ENCODE measurements at places on chromosomes 1 and 21.

- no peak for DNase-seq
Measured at GRCh38 chr1:36864182-36864822, 170.0 kb downstream of the GRIK3 start.

GRCh38 chr1:43284546-43285110 lies 753 bp downstream of the C1orf210 start:
- no peak for DNase-seq

DNA sequence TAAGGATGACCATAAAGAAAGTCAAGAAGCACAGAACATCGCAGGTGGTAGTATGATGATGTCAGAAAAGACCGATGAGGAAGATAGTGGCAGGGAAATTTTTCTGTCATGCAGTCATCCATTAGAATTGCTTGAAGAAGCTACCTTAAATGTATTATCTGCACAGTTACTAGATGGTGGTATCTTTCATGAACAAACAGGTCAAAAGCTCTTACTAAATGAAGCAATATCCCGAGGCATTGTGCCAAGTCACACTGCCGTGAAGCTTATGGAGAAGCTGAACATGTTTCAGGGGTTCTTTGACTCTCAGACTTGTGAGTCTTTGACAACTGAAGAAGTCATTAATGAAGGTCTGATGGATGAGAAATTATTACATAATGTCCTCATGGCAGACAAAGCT lies 128.8 kb downstream of the MACF1 start:
- DNase-seq, result no peak

- no peak for DNase-seq
Measured at GRCh38 chr1:100387657-100388350, 35.5 kb downstream of the CDC14A start.

GRCh38 chr1:25771221-25772114 lies 28.5 kb upstream of the SELENON start:
- no peak for DNase-seq

DNA sequence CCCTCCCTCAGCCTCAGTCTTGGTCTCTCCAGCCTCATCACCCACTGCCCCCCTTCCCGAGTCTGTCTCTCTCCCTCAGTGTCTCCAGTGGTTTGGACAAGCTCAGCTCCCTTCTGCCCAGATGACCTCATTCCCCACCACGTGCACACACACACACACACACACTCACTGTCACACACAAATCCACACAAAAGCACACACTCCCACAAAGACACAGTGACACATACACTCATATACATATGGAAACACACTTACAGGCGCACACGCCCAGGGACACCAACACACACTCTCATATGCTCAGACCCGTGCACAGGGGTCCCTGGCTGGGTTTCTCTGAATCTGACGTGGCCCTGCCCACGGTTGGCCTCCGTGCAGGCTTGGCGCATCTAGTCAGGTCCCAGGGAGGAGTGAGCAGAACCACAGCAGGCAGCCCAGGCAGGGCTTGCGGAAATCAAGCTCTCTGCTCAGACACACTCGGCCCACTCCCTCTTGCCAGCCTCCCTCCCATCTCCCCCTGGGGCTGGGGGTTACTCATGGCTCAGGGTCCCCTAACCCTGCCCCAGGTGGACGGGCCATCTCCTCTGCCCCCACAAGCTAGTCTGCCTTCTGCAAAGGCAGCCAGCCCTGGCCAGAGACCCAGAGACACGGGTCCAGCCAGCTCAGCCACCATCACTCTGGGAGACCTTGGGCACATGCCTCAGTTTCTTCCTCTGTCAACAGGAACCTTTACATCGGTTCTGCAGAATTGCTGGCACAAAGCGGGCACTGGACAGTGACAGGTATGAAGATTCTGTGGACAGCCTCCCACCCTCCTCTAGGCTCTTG lies 38.5 kb upstream of the FAM131C start:
- no peak for DNase-seq

DNA sequence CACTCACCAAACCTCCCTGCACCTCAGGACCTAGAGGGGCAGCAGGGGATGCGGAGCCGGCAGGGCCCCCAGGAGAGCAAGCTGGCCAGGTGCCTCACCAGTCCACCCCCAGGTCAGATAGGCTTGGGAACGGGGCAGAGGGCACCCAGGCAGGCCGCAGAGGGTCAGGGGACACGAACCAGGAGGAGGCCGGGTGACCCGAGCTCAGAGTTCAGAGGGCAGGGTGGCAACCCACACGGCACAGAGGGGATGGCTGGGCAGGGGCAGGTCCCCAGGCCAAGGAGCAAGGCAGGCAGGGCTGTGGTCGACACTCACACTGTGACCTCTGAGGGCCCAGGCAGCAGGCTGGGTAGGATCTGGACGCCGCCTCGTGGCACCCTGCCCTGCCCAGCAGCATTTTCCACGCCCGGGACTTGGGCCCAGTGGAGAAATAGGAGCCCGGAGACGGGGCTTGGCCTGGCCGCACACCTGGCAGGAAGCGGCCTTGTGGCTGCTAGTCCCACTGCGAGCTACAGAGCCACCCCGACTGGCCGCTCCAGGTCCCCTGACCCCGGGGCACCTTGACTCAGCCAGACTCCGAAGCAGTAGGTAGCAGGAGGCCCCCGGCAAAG lies 5.3 kb downstream of the DVL1 start:
- DNase-seq, result no peak

DNA sequence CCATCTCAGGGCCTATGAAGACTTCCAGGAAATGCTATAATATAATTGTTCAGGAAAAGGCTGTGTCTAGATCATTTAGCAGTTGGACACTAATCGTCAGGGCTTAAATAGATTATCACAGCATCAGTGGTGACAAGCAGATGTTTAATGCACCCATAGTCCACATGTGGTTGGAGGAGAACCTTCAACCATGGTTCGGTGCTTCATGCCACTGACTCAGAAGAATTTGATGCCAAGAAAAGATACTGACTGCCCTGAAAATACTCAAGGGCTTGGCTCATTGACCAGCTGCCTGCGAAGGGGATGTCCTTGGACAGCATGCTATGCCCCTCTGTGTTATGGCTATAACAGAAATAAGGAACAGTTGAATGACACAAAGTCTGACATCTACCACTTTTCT lies 175.7 kb downstream of the HHIPL2 start:
- no peak for DNase-seq

GRCh38 chr1:26035203-26035958 lies 10.5 kb downstream of the SLC30A2 start:
- peak; percentile 60 for DNase-seq

- DNase-seq, result no peak
Measured at GRCh38 chr21:31888936-31889371, 16.1 kb downstream of the HUNK start.

DNA sequence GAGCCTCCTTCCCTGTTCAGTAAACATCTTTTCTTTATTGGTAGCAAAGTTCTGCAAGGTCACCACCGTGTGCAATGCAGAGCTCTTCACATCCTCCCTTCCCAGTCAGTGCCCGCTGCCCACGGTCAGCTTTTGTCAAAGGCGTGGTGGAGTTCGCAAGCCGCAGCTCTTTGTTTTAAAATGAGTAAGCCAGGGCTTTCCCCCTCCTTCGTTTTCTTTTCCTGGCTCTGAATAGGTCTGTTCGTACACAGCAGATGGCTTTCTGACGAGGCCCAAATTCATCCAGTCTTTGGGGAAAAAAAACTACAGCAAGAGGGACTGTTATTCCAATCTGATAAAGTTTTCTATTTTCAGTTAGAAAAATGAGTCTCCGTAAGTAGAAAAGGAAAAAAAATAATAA lies 153.2 kb downstream of the LRIG2 start:
- no peak for DNase-seq

DNA sequence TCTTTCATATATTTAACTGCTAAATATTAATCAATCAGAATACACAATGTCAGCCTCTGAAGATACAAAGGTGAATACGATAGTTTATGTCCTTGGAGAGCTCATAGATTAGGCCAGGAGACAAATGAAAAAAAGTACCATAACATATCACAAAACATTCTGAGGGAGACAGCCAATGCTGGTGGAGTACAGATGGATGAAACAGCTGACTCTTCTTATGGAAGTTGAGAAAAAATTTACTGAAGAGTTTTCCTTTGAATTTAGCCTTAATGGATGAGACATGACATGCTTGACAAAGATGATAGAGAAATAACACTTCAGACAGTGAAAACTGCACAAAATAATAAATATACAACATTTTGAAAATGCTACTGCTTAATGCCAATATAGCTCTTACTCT lies 193.5 kb downstream of the PDE4B start:
- no peak for DNase-seq

DNA sequence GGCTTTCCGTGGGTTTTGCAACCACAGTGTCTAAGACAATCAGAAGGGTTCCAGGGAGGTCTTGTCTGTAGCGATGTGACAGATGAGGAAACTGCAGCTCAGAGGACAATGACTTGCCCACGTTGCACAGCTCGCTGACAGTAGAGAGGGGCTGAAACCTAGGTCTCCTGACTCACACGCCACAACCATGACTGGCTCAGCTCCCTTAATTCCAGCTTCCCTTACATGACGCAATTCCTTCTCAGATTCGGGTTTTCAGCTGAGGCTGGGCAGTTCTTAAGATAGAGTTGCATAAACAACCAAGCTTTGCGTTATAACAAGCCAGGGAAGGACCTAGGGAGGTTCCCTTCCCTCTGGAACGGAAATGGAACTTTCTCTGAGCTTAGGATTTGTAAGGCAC lies 36.3 kb downstream of the DHCR24 start:
- no peak for DNase-seq

- no peak for DNase-seq
Measured at GRCh38 chr1:147334292-147334691, 91.8 kb downstream of the CHD1L start.

- DNase-seq, result no peak
Measured at GRCh38 chr1:98559291-98559690, 102.2 kb upstream of the SNX7 start.

- DNase-seq, result no peak
Measured at GRCh38 chr21:22056904-22057303, 1058.7 kb downstream of the NCAM2 start.

DNA sequence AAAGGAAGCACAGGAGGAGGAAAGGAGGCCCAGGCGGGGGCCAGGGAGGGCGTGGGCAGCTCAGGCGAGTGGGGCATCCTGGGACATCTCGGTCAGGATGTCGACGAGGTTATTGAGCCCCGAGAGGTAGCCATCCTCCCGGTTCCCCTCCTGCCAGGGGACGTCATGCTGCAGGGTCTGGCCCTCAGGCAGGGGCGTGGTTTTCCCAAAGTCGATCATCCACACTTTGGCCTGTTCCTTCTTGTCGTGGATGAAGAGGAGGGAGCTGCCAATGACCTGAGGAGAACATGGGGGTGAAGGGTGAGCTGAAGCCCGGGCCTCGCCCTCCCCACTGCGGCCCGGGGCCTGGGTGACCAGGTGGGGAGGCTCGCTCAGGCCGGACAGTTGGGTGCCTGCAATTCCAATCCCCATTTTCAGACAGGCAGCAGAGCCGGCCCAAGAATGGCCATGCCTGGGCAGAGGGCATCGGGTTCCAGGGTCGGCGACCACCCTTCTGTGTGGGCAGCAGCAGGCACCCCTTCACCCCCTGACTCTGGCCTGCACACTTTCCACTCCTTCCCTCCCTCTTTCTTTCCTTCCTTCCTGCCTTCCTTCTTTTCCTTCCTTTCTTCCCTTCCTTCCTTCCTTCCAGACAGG lies 86.2 kb downstream of the STUM start:
- DNase-seq, result no peak

- DNase-seq, result no peak
Measured at GRCh38 chr1:45938029-45938428, 134.6 kb downstream of the MAST2 start.

- no peak for DNase-seq
Measured at GRCh38 chr1:230220478-230220877, 153.4 kb downstream of the GALNT2 start.

GRCh38 chr1:1358433-1359271 lies at the start of gene MXRA8:
Gene MXRA8 (minus strand): TSS chr1:1358555. CDS start chr1:1358504, 51 bp downstream.
- DNase-seq, result no peak

DNA sequence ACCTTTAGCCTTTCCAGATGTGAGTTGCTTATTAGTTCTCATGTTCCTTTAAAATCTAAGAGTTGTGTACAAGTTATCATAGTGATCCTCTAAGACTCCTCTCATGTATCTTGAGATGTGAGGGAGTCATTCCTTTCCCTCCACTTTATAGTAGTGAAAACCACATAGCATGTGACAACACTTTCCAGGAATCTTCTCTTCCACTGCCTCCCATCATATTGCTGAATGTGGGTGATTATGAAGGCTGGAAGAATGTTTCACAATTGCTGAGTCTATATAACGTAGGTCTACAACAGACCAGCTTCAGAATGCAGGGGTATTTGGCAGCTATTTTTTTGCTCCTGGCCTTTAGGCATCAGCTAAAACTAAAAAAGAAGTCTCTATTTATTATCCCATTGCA lies 44.7 kb upstream of the LRRC7 start:
- DNase-seq, result no peak

DNA sequence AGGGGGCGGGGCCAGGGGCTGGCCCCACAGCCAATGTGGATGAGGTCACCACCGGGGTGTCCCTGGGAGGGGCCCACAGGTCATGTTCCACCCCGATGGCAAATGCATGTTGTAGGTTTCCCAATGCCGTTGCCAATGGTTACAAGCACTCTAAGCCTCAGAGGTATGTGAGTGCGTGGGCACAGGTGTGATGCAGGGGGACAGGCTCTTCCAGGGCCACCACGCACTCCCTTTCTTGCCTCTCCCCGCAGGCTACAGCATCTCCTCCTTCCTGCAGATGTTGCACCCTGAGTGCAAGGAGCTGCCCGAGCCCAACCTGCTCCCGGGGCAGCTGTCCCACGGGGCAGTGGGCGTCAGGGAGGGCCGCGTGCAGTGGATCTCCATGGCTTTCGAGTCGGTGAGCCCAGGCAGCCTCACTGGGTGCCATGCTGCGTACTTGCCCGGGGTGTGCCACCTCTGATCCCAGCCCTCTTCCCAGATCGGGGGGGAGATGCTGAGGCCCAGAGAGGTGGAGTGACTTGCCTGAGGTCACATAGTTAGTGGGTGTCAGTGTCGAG lies 52.4 kb downstream of the DISP3 start:
- DNase-seq, result no peak

- no peak for DNase-seq
Measured at GRCh38 chr1:90710579-90711536, 6.2 kb downstream of the BARHL2 start.

GRCh38 chr1:202212787-202213186 lies 19.2 kb downstream of the LGR6 start:
- DNase-seq, result no peak

- DNase-seq, result no peak
Measured at GRCh38 chr1:101957771-101958170, 39.0 kb downstream of the OLFM3 start.

GRCh38 chr1:149962736-149963135 lies 26.1 kb upstream of the MTMR11 start:
- DNase-seq, result no peak

DNA sequence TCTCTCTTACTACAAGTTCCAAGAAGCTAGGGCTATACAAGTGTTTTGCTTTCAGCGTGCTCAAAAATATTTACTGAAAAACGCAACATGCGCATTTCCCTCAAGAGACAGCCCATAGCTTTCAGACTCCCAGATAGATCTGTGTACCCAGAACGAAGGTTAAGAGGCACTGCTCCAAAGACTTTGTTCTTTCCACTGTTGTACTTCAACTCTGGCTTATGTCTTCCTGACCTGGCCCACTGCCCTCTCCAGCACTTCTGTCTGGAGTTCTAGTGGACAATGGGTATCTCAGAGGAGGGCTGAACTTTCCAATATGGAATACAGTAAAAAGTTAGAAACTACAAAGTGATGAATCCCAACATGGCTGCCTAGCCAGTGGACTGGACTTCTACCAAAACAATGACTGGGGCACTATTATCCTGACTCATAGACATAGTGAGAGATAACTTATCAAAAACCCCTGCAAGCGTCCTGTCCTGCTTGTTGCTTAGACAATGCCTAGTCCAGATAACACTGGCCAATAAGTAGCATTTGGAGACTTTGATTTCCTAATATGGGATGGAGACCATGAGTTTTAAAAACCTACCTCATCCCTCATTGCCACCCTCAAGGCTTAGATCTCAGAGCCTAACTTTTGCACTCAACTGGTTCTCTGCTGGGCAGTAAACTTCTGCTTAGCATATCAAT lies 8.8 kb upstream of the ADAR start:
- no peak for DNase-seq

Data from cortex of kidney (tissue), 1 donor.